ENCODE measurements at places on chromosomes 5 and 9.

DNA sequence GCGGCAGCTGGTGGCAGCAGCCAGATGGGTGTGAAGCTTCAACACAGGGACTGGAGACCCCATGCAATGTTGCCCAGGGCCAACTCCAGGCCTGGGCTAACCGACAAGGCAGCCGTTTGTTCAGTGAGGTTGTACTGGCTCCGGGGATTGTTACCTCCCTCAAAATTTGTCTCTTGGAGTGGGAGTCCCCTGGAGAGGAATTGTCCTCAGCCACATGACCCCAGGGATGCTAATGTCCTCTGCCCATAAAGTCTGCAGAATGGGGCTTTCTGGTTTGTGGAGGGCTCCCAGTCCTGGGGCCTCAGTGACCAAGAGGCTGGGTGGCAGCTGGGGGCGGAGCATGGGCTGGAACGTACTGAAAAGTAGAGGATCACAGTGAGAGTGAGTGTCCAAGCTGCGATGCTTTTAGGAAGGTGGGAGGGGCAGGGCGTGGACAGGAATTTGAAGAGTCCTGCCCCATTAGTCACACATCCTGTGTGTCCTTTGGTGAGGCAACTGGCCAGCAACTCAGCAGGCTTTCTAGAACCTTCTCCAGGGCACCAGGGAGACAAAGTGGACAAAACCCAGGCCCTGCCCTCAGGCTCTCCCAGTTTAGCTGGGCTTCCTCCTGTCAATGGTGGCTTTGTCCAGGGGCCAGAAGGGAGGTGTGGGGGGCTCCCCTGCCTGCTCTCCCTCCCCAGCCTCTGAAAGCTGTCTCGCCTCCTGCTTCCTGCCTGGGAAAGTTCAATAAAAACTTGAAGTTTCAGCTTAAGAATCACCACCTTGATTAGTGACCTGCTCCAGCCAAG, 114.0 kb downstream of the NSG2 start:
- DNase-seq: peak; percentile 52

DNA sequence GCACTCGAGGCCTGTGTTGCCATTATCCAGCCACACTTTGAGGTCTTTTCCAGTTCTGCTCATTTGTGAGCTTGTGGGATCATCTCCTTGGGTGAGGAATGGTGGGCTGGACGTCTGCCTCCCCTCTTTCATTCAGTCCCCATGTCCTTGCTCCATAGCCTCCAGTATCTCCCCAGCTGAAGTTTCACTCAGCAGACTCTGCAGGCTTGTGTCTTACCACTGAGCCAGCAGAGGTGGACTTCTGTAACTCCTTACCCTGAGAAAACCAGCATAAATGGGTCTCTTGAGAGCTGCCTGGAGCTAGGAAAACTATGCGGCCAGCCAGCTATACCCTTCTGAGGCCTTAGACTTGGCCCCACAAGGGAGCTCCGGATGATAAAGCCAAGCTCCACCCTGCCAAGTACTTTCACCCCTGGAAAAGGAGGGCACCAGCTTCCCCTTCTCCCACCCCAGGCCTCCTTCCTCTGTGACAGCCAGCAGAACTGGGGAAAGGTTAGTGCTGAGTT, 12.2 kb downstream of the IRF1 start:
- DNase-seq: no peak

GRCh38 chr5:169417676-169418075, 116.7 kb upstream of the SLIT3 start:
- DNase-seq: no peak

GRCh38 chr5:34639852-34640626, 16.1 kb upstream of the RAI14 start:
- peak; percentile 83 for DNase-seq

DNA sequence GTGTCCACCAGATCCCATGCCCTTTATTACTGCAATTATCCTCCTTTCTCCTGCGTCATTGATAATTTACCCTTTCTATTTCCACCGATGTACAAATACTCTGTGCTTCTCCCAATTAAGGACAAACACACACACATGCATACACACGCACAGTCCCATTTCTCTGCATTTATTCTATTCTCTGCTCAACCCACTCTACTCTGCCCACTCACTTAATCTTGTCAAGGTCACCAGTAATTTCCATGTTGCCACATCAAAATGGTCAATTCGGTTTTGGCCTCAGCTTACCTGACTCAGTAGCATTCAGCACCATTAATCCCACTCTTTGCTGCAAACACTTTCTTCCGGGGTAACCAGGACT, 14.6 kb upstream of the STRBP start:
- DNase-seq: no peak

GRCh38 chr5:75584641-75585040, 26.6 kb upstream of the ANKDD1B start:
- DNase-seq: no peak

GRCh38 chr5:2261004-2261703, 378.4 kb upstream of the IRX4 start:
- no peak for DNase-seq

- DNase-seq: no peak
These were observed 11.9 kb upstream of the C1QTNF2 start for GRCh38 chr5:160382346-160382745.

DNA sequence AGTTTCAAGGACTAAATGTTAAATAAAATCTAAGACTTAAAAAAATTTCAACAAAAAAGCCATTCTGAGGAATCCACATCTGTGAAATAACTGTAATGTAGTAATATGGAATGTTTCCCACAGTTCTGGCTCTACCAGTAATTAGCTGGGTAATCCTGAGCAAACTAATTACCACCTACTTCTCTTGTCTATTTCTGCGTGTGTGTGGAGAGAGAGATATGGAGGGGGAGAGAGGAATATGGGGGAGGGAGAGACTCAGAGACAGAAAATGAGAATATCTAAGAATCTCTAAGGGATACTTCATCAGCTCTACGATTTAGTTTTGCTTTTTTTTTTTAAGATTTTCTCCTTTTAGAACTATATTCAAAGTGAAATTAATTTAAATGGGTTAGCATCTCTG, 28.0 kb downstream of the TBCA start:
- DNase-seq: no peak

GRCh38 chr5:171639966-171640365, 145.7 kb upstream of the SMIM23 start:
- no peak for DNase-seq

DNA sequence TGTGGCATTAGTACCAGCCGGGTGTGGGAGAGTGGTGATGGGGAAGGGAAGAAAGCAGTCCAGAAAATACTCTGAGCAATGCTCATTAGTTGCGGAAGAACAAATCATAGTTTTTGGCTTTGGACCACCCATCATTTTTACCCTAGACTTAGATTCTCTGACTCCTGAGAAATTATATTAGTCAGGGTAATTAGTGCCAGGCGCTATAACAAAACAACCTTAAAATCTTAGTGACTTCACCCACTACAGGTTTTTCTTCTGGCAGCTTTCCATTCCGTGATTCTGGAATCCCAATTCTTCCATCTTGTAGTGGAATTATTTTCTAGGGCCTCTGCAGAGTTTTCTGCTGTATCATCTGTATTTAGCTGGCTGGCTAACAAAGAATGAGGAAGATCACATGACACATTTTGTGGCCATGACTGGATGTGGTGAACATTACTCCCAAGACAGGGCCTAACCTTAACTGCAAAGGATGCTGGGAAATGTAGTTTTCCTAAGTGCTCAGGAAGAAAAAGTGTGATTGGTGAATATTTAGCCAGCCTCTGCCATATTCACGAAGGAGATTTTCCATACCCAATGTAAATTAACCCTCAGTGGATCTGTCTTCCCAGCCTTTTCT, 373.0 kb upstream of the MEF2C start:
- DNase-seq: no peak

DNA sequence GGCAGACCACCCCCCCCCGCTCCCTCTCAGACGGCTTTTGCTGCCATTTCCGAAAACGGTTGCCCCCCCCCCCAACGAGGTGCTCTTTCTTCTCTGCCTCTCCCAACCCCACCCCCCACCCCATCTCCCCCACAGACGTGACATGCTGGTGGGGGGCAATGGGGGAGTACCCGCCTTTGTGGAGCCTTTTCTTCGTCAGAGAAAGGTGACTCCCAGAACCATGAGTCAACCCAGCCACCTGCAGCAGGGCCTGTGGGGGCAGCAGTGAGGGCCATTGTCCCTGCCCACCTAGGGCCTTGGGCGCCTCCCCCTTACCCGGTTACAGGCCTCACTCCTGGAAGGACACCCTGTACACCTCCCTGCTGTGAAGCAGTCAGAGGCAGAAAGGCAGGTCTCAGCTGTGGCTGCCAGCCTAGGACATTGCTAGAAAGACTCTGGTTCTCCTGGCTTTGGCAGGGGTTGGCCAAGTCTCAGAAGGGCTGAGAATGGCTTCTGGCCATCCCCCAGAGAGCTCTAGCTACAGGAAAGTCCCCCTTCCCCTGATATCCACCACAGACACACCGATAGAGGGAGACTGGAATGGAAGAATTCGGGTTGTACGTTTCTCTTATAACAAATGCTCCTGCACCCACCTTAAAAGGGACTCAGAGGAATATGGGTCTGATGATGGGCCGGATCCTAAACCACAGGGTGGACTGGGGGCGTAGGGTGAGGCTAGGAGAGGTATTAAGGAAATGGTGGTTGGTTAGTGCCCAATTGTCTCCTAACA, 2.2 kb downstream of the DNAJB5 start:
- DNase-seq: no peak

DNA sequence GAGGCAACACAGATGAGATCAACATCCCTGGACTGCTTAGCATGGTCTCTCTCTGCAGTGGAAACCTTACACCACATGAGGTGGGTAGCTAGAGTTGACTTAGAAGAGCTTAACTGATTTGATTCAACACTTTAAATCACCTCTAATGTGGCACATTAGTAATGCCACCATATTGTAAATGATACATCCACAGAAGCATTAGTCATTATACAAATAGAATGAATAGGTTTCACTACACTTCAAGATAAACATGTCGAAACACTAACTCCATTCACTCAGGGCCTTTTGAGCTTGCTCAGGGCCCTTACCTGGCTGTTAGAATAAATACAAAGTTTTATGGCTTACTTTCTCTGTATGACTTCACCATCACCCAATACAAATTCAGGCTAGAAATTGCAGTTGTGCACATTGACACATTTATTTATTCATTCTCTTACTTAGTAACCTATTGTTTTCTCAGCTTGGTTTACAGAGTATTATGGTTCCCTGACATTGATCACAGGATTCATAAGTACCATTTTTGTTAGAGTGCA, 9.3 kb upstream of the SMAD5 start:
- DNase-seq: no peak

- DNase-seq: no peak
These were observed 647.3 kb upstream of the GRAMD2B start for GRCh38 chr5:125775896-125776295.

GRCh38 chr9:69471433-69471832, 146.4 kb downstream of the ENTREP1 start:
- no peak for DNase-seq

DNA sequence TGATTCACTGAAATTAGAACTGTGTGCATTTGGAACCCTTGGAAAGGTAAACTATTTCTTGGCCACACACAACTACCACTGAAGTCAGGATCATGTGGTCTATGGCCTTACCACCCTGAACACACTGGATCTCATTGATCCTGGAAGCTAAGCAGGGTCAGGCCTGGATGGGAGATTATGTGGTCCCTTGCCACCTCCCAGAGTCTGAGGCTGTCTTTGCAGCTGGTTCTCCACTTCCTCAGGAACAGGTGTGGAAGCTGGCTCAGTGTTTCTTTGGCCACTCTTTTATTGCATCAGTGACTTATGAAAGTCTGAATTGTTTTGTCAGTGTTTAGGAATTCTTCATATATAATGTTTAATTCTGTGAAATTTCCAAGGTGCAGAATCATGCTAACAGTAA, 89.2 kb downstream of the TEK start:
- DNase-seq: no peak

DNA sequence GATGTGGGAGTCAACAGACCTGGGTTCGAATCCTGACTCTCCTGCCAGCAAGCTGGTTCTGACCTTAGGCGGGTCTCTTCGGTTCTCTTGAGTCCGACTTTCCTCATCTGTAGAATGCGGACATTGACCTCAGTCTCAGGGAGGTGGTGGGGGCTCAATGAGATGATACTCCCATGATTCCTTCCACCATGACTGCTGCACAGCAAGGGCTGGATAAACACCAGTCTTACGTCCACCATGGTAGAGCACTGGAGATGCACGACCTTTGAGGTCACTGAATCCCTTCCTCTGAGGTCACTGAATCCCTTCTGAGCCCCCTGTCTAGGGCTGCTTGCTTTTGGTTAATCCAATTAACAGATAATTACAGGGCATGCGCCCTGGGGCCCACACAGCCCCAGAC, 12.5 kb upstream of the SMIM23 start:
- no peak for DNase-seq

GRCh38 chr5:61673007-61673735, 341.1 kb downstream of the ZSWIM6 start:
- no peak for DNase-seq

- DNase-seq: no peak
These were observed 522 bp downstream of the CDK20 start for GRCh38 chr9:87973730-87974292.

- no peak for DNase-seq
These were observed 18.4 kb downstream of the BASP1 start for GRCh38 chr5:17235731-17236330.

GRCh38 chr9:133821601-133822429, 83.7 kb upstream of the SARDH start:
- DNase-seq: no peak

DNA sequence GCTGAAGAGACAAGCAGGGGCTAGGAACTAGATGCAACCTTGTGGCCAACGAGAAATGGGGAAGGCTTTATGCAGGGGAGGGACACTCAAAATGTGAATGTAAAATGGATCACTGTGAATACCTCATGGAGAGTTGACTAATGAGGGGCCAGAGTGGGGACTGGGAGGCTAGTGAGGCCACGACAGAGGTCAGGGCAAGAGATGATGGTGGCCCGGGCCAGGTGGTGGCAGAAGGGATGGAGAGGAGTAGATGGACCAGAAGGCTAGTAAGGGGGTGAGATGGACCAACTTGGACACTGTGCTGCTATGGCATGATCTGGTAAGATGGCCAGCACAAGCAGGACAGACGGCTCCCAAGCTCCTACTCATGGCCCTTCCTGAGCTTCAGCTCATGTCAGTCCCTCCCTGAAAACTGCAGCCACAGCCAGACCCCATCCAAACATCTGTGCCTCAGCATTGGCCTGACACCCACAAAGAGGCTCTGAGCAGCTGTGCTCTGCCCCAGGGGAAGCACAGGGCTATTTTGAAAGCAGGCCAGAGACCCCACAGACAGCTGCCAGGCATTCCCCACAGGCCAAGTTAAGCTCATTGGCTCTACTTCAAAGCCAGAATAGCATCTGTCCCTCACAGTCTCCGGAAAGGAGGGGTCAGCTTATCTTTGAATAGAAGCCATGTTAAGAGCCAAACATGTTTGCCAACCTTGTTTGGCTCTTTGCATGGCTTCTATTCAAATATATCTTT, 22.1 kb downstream of the P4HA2 start:
- DNase-seq: no peak

DNA sequence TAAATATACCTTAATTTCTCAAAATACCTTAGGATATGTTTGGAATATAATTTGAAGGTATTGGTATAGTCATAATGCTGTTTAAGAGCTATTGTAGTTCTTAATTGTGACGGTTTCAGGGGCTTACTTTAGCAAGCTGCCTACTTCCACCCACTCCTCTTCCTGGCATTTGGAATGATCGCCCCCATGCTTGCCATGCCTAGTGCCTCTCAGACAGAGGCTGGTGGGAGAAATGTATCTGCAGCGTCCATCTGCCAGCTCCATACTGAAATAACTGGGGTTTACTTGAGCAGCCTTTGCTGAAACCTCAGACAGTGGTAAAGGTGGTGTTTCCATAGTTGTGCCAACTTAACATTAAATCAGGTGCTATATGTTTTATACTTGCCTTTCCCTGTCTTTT, 52.2 kb downstream of the GABRG2 start:
- DNase-seq: no peak

All from BJ (cell line).